RCC 7860 (cell line): ENCODE measurements at places on chromosomes 11 and 22.

DNA sequence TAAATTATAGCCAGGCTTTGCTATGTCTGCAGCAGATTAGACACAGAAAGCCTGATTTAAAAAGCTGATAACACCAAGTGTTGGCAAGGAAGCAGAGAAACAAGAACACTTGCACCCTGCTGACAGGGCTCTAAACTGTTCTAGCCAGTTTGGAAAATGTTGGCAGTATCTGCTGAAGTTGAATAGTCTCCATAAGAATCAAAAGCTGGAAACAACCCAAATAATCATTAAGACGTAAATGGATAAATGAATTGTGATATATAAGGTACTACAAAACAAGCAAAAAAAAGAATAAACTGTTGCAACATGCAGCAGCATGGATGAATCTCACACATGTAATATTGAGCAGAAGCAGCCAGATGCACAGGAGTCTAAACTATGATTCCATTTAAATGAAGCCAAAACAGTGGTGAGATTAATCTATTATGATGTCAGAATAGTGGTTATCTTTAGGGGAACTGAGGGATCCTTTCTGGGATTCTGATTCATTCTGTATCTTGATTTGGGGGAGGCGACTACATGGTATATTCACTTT lies 40.4 kb upstream of the ADORA2A start:
- no peak for DNase-seq

DNA sequence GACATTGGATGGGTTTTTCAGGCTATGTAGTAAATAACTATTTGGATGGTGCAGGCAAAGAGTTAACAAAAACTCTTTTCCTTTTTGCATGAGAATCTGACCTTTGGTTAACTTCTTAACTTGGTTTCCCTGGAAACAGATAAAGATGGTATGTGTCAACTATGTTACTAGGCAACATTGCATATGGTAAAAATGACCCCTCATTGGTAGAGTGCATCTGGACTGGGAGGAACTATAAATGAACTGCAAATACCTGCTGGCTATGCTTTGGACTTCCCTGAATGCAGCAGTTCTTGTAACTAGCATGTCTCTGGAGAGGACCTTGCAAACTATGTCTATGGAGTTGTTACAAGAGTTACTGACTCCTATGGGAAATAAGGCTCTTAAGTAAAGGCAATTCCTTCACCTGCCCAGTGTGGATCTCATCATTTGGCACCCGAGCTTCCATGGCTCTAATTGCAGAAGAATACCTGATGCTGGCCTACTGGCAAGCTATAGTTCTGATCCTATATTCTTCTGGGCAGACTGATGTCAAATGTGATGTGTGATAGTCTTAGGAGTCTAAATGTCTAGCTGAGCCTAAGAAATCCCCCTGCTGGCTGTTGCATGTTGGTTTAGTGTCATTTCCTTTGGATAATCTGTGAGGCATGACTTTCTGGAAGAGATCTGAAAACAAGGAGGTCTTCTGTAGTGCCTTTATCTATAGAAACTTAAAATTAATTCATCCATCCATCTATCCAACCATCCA lies 126.7 kb upstream of the MTMR2 start:
- DNase-seq = no peak

DNA sequence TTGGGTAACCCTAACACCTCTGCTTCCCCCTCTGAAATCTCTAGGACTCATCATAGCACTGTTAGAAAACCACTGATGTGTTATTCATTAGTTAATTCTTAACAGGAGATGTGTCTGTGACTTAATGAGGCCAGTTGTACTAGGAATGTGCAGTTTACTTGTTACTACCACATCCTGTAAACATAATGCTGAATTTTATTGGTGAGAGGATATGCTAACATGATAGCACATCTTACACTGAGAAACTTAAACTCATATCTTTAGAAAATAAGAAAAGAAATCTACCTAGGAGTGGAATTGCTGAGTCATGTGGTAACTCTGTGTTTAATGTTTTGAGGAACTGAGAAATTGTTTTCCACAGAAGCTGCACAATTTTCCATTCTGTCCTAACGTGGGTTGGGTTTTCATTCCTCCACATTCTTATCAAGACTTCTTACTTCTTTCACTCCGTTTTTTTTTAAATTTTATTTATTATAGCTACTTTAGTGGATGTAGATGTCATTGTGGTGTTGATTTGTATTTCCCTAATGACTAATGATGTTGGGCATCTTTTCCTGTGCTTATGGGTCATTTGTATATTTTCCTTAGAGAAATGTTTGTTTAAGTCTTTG lies 33.7 kb downstream of the RNF121 start:
- peak; percentile 58 for DNase-seq

GRCh38 chr11:72723508-72723907 lies 28.7 kb downstream of the ARAP1 start:
- no peak for DNase-seq

DNA sequence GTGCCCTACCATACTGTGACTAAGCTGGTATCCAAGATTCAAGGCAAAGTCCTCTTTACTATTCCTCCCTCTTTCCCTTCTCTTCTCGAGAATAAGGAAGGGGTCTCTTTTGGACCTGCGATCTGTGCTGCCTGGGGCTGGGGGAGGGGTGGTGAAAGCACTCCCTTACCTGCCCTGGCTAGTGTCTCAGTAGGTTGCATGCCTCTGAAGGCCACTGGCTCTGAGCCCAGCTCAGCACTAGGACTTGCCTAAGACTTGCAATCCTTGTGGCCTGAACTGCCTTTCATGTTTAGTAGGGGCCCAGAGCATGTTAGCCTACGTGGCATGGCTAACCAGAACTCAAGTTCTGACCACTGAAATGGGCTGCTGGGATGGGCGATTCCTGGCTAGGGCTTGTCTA lies 13.0 kb upstream of the REXO2 start:
- DNase-seq = no peak

DNA sequence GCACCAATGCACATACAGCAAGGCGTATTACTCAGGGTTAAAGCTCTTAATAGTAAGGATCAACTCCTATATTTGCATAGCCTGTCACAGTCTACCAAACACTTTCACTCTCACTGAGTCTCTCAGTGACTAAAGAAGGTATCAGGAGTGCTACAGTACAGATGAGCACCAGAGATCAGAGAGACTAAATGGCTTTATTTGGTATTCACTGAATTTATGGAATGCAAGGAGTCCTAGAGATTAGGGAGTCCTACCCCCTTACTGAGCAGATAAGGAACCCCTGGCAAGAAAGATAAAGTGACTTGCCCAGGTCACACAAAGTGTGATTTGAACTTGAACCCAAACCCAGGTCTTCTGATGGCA lies 396.4 kb upstream of the CCDC90B start:
- no peak for DNase-seq

DNA sequence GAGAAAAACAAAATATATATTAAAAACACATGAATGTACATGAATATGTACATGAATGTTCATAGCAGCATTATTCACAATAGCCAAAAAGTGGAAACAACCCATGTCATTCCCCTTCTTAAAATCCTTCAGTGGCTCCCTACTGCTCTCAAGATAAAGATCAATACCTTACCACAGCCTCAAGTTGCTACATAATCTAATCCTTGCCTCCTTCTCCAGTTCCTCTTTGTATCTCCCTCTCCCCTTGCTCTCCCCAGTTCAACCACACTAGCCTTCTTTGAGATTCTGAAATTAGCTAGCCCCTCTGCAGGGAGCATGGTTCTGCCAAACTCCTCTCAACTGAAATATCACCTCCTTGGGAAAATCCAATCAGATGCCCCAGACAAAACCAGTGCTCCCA lies 28.1 kb downstream of the MTMR2 start:
- DNase-seq = no peak
